ENCODE measurements at places on chromosomes 3 and 15.
A peak's percentile ranks its signal among the peaks of the same experiment; 100 is the strongest.

DNA sequence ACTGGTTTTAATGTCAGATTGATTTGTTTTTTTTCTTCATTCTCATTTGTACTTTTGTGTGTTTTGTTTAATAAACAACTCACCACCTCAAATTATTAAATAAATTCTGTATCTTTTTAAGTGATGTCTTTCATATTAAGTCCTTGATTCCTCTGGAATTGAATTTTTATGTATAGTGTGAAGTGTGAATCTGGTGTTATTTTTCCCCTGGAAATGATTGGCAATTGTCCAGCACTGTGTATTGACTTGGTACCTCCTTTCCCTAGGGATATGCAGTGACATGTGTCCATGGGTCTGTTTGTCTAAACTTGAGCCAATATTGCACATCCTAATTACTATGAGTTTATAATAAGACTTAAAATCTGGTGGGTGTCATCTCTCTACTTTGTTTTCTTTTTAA is 2.1 kb downstream of the RNU5B-1 start:
- no peak for DNase-seq

DNA sequence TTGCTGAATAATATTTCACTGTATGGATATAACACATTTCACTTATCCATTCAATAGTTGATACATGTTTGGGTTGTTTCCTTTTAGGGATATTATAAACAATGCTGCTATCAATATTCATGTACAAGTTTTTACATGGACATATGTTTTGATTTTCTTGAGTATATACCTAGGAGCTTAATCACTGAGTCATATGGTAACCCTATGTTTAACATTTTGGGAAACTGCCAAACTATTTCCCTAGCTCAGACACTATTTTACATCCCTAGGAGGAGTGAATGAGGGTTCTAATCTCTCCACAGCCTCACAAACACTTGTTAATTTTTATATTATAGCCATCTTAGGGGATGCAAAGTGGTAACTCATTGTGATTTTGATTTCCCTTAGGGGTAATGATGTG is 66.0 kb downstream of the GPR156 start:
- no peak for DNase-seq

GRCh38 chr3:146020969-146021368 is 140.0 kb downstream of the PLOD2 start:
- no peak for DNase-seq

GRCh38 chr3:144010371-144010770 is 38.7 kb downstream of the DIPK2A start:
- DNase-seq: no peak

- DNase-seq: no peak
These were observed 127.3 kb downstream of the IGF1R start for GRCh38 chr15:98775498-98776230.

GRCh38 chr15:58182460-58183163 is 44.4 kb downstream of the AQP9 start:
- peak; percentile 9 for DNase-seq

DNA sequence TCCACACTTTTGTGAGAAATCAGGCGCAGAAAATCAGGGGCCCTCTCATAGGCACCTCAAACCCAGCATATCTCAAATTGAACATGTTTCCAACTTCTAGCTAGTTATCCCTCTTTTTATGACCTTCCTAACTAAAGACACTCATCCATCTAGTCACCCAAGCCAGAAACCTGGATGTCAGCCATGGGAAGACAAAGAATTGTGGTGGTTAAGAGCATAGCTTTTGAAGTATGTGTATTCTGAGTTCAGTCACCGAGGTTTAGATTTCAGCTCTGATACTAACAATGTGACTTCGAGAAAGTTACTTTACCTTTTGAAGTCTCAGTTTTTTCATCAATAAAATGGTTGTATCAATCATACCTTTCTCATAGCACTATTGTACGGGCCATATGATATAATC is 495.5 kb downstream of the NLGN1 start:
- DNase-seq: no peak

- no peak for DNase-seq
These were observed 656.2 kb downstream of the GBE1 start for GRCh38 chr3:81105206-81105605.

DNA sequence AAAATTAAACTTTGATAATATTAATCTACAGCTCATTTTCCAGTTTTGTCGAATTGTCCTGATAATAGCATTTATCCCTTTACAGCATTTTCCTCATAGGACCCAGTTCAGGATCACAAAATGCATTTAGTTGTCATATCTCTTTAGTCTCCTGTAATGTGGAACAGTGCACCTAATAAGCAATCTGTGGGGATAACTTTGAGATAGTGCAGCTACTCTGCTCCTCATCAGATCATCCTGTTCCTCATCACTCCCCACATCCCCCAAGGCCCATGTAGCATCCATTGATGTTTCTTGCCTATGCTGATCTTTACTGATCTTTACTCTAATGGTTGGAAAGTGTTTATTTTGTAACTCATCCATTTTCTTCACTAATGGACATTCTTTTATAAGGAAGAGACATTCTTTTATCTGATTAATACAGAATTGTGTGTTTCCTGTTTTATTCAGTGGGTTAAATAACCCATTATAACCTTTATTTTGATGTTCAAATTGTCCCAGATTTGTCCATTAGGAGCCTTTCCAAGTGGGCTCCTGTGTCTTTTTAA is 7.5 kb downstream of the RNF111 start:
- DNase-seq: no peak

DNA sequence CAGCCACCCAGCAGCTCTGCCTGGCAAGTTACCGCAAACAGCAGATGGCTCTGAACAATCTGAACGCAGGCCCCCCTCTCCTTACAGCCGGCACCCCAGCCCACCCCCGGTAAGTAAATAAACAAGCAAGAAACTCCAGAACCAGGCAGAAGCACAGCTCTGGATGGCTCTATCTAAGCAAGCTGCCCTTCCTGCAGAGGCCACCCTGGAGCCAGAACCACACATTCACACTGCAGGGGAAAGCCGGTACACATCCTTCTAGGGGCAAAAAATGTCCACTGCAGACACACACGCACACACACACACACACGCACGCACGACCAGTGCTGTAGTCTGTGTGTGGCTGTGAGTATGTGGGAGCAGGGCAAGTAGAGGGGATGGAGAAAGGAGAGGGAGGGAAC is 63.9 kb downstream of the ADCY5 start:
- no peak for DNase-seq
